ENCODE measurements at places on chromosomes 3 and 15.
A peak's percentile ranks its signal among the peaks of the same experiment; 100 is the strongest.

GRCh38 chr15:25246641-25247406, 192.0 kb downstream of the UBE3A start:
- DNase-seq: no peak

DNA sequence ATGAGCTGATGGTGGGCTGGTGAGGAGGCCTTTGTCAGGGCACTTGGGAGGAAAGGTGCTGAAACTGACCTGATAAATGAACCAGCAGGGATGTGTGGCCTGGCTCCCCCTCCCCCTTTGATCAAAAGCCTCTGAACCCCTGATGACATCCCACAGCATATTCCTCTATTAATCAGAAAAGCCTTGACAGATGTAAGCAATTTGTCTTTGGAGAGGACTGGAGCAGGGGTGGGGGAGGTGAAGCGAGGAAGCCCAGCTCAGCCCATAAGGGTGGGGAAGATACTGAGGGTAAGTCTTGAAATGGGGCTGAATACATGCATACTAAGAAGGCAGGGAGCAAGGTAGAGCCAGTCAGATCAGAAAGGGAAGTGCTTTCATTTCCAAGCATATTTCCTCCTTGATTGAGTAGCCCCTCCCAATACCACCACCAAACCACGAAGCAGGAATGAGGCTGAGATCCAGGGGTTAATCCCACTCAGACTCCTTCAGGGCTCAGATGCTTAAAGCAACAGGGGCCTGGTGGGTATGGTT, 34.7 kb upstream of the MRPS22 start:
- DNase-seq: peak; percentile 67

DNA sequence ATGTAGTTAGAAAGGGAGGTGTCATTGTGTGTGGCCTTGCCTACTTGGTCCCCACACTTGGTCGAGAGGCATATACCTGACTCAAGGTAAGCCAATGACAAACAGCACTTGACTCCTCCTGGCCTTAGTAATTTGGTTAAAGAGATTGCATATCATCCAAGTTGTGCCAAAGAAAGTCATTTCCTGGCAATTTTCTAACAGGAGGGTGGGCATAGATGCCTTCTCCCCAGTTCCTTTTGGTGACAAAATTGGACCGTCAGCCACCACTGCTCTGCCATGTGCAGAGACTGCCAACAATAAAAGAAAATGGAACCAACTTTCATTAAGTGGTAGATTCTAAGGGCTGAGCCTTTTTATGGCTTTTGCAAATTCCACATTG, 7.9 kb upstream of the LEKR1 start:
- DNase-seq: no peak

DNA sequence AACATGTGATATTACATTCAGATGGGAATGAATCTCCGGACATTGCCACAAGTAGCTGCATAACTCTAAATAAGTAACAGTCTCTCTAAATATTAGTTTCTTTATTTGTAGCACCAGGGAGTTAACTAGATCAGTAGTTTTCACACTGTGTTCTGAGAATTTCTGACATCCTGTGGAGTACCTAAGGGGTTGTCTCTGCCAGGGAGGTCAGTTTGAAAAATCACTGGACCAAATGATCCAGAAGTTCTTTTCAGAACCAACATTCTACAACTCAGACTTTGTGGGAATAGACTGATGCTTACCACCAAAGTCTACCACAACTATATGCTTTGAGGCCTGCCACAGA, 9.0 kb upstream of the ILDR1 start:
- no peak for DNase-seq

GRCh38 chr3:20378315-20378714, 192.3 kb upstream of the SGO1 start:
- no peak for DNase-seq

- DNase-seq: peak; percentile 12
Measured at GRCh38 chr3:165462636-165463334, 266.6 kb upstream of the SLITRK3 start.

GRCh38 chr3:12875857-12876836, 34.8 kb upstream of the RPL32 start:
- peak; percentile 10 for DNase-seq

DNA sequence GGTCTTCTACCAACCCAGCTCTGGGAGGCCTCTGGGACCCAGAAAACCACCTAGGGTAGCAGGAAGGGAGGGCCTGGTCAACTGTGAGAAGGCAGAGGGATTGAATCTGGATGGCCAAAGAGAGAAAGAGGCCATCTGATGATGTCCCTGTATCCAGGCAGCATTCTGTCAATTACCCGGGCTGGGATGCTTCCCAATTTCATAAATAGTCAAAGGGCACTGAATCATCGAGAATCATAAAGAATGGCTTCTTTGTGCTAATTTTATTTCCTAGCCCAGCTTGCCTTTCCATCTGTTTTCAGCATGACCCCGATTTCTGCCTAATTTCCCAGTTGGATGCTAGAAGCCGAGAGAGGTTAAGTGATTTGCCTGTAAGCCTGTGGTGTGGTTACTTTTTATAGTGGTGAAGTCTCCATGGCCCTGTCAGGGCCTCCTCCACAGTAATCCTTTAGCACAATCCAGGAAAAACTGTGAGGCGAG, 129.2 kb downstream of the FAM43A start:
- no peak for DNase-seq

GRCh38 chr15:41530363-41530956, 13.6 kb downstream of the RPAP1 start:
- no peak for DNase-seq

DNA sequence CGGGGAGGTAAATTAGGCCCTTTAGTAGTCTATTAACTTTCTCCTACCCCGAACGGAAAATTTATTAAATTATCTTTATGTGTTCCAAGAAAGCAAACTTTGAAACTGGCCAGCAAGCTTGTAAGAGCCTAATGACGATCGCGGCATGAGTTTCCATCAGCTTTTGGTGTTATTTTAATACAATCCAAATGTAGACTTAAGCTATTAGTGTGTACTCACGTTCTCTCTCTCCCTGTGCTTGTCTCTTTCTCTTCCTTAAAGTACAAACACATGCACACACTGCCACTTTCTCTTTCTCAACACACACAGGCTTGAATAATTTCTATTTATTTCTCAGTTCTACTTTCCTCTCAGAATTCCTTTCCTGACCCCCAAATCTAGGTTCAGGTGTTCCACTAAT, 108.8 kb upstream of the MME start:
- peak; percentile 59 for DNase-seq

DNA sequence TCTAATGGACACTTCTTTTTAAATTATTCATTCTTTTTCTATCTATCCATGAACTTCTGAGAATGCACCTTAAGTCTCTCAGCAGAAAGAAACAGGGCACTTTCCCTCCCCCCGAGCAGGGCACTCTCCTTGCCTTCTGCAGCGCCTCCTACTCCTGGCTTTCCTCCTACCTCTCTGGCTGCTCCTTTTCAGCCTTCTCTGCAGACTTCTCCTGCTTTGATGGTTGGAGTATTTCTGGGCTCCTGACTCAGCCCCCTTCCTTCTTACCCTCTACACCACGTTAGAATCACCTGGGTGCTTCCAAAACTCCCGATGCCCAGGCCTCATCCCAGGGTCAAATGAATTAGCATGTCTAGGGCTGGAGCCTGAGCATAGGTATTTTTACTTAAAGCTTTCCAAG, 3.4 kb downstream of the SCN5A start:
- DNase-seq: no peak

DNA sequence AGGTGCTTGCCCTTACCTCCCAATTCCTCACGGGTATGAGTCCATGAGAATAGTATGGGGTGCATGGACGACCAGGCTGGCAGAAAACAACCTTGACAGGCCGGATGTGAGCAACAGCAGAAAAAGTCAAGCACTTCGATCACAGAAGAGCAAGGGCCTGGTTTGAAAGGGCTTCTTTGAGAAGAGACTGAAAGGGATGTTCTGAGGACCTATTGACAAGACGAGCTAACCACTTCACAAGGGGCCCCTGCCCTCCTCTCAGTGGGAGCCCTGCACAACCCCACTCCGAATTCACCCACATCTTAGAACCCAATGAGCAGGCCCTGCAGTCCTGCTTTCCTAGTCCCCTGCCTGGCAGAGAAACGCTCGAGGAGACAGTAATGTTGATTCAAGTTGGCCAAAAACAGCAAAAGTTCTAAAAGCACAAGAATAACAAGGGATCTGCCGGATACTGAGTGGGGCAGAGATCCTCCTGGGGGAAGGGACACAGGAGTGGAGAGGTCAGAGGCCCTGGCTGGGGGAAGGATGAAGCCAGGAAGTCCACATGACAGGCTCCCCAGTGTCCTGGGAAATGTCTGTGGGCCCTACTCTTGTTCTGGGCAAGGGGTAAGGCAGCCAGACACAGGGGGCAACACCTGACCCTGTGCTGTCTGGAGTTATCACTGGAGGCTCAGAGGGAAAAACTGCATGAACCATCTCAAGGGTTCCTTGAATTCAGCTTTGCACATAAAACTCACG, 14.8 kb upstream of the CX3CR1 start:
- DNase-seq: no peak

DNA sequence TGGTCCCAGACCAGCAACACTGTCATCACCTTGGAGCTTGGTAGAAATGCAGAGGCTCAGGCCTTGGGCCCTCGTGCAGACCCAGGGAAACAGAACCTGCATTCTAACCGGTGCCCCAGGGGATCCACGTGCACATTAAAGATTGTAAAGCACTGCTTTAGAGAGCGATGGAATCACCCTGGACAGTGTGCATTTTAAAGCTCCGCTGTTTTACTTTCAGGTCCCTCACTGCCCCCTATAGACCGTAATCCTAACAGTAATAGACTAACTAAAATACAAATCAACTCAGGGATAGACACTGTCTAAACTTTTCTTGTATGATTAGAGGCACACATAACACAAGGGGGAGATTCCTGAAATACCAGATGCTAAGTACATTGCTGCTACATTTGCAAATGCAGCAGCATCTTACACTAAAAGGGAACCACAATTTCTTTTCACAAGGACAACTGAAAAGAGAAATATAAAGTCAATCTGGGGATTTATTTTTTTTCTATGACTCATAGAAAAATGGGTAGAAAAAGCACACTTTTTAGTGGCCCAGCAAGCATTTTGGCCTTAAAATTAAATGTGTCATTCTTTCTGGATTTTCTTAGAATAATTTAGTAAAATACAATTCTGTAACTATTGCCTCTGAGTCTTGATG, 10.5 kb upstream of the SH3GL3 start:
- DNase-seq: peak; percentile 73

DNA sequence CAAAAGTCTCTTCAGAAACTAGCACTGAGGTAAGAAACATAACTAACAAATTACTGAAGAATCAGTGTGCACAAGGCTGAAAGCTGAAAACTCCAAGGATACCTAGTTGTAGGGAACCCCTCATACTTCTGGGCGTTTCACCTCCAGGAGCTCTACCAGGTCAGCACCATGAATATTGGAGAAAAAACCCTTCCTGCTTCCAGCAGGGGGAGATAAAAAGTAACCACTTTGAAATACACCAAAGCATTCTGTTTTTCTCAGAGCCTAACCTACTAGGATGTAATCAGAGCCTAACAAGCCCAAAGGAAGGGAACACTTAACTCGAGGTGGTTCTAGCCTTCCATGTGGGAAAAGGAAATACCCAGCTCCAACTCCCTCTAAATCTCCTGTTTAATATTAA, 175.8 kb upstream of the MME start:
- peak; percentile 28 for DNase-seq

GRCh38 chr3:72821161-72821781, 27.0 kb downstream of the SHQ1 start:
- peak; percentile 77 for DNase-seq

DNA sequence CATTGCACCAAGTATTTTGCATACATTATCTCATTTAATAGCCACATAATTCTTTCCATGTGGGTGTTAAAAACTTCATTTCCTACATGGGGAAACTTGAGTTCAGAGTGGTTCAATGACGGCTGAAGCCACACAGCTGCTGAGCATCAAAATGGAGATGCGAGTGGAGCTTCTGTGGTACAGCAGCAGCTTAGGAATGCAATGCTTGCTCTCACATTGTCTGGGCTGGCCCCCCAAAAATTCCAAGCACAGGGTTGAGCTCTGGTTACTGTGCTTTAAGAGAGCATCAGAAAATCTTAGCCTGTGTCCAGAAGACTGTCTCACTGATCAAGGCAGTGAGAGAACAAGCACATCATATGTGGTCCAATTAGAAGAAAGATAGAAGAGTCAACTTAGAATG, 57.4 kb upstream of the GADL1 start:
- DNase-seq: peak; percentile 34

GRCh38 chr15:53576841-53577240, 182.6 kb downstream of the WDR72 start:
- DNase-seq: no peak

DNA sequence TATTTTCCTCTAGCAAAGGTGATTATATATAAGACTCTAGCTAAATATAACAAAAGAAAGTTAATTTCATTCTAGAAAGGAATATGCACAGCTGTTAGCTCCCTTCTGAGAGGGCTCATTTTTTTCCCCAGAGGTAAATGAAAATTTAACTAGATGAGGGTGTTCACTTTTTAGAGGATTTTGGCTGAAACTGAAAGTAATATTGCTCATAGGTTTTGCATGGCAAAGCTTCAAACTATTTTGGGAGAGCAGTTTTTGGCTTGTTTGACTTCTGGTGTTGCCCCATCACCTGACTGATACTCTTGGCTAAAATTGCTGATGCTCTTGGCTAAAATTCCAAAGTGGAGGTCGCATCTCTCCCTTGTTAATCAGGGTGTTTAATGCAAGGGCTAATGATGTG, 311.9 kb downstream of the EDEM1 start:
- no peak for DNase-seq

GRCh38 chr3:48016301-48016973, at the start of gene MAP4:
TSS of gene MAP4 (minus strand) at chr3:48016416. CDS start at chr3:47998860, 17,556 bp downstream.
- peak; percentile 74 for DNase-seq

GRCh38 chr15:21261396-21261964, 178.8 kb downstream of the POTEB3 start:
- DNase-seq: no peak

DNA sequence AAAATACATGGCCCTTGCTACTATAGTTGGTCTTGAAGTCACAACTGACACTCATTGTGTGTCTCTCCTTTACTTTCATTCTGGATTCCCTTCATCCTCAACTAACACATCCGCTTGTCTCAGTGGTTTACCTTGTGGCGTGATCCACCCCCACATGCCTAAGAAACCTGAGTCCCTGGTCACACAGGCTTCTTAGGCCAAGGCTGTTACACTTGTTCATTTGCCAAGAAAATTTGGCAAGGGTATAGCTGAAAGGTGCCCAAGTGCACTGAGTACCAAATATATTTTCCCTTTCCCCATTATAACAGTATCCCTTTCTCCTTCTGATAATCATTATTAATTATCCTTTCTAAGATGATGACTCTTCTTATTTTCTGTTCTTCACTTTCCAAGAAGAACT, 207.6 kb upstream of the STAC start:
- no peak for DNase-seq

- DNase-seq: peak; percentile 82
Measured at GRCh38 chr15:98442379-98442833, 205.9 kb upstream of the IGF1R start.

- DNase-seq: no peak
Measured at GRCh38 chr15:42710662-42711061, 26.3 kb downstream of the CDAN1 start.

DNA sequence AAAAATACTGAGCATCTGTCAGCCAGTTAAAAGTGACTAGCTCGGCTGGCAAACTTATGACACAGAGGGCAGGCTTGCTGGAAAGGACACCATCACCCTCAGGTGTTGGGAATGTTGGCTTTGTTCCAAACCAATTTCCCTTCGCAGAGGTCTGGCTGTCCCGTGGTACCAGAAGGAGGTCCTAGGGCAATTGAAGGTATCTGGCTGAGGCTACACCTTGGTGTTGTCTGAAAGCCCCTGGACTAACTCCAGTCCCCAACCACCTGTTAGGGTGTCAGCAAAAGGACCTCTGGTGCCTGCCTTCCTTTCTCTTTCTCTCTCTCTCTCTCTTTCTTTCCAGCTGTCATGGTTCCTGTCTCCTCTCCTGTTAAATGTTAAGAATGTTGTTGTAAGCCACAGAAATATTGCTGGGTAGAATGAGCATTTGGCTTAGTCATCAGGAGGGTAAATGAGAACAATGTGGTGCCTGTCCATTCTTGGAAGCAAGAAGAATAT, 12.5 kb downstream of the PRR20G start:
- DNase-seq: peak; percentile 3
